ENCODE measurements at places on chromosomes 3 and 15.

GRCh38 chr3:169179722-169180121, 483.8 kb downstream of the MECOM start:
- no peak for DNase-seq

DNA sequence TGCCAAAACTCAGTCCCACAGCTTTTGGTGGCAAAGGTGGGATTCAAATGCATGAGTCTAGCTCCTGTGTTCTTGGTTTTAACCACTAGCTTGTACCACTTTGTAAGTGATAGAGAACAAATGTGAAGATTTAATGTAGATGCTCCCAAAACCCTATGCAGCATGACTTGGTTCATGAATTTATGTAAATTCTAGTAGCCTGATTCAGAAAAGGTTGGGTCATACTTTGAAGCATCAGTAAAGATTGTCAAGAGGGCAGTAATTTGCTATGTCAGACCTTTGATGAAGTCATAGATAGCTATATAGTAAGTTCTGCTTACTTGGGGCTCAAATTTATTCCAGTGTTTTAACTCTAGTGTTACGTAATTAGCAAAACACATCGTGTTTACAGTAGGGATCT, 75.6 kb downstream of the VPS8 start:
- no peak for DNase-seq

DNA sequence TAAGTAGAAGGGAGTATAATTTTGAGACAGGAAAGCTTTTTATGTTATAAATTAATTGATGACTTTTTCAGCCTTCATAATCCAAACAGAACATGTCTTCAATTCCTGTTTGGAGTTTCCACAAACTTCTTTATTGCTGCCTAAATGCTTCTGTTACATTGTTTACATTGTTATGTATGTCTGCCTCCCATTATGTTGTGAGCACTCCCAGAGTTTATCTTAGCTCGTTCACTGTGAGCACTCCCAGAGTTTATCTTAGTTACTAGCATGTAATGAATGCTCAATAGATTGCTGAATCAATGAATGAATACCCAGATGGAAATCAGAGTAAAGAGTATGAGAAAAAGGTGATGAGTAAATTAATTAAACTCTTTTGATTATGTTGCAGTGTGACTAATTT, 1178.0 kb downstream of the ROBO1 start:
- DNase-seq, result no peak

- DNase-seq, result no peak
These were observed 25.6 kb upstream of the ALDH1L1 start for GRCh38 chr3:126205717-126206655.

GRCh38 chr15:85312486-85312885, 67.9 kb upstream of the AKAP13 start:
- DNase-seq, result no peak

- DNase-seq, result no peak
These were observed 134.6 kb downstream of the PEAK1 start for GRCh38 chr15:77285057-77285997.

DNA sequence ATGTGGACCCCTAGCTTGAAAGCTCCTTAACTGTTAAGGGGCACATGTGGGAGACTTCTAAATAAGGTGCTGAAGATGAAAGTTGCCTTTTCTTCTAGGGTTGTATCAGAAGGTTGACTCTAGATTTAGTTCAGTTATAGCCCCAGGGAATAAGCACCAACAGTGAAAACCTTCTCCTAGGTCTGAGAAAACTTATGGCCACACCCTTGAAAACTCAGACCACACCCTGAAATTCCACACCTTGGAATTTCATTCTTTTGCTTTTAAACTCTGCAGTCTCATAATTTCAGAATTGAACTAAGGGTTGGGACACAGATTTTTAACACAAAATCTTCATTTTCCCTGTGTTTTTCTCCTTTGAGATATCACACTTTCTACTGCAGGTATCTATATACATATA, 355.8 kb upstream of the IL12A start:
- DNase-seq, result no peak
